Activated T-cell treated with anti-CD3 and anti-CD28 coated beads, Interleukin-2, amount 50 U/mL, for 72 hours (primary cell): ENCODE measurements at places on chromosomes 11 and 22.

DNA sequence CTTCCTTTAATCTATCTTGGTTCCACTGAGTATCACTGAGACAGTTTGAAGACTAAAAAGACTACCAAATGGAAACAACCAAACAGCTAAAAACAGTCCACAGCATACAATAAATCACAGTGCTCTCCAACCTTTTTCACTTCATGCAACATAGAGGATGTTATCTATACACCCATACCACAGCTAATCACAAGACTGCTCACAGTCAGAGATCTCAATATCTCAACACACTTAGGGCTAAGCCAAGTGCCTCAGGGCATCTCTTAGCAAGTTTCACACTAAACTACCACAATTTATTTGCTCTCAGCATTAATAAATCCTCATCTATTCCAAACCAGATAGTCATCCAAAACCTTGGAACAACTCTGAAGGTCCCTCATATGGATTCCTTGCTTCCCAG lies 129.4 kb downstream of the SBF2 start:
- DNase-seq: no peak

DNA sequence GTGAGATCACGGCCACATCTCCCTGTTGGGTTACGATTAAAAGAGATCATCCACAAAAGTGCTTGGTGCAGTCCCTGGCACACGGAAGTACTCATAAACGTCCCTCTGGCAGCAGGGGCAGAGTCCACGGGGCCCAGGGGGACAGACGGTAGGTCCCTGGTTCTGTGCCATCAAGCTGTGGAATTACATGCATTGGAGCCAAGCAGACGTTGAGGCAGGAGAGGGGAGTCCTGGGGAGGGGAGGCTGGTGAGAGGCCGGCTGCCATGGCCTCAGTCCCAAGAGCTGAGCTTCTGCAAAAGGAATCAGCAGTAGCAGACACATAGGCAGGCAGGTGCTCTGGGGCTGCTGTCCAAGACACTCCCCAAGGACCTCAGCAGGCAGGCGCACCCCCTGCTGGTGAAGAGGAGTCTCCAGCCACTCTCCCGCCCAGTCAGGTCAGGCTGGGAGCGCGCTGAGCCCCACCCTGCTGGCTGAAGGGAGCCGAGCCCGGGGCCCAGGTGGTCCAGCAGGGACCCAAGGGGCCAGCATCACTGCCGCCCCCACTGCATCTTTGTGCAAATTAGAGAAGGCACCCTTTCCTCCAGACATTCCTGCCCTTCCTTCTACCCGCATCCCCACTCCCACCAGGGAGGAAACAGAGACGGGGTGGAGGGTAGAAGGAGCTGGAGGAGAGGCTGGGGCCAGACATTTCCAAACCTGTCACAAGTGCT lies 7.6 kb upstream of the KCTD17 start:
- DNase-seq: peak; percentile 62

DNA sequence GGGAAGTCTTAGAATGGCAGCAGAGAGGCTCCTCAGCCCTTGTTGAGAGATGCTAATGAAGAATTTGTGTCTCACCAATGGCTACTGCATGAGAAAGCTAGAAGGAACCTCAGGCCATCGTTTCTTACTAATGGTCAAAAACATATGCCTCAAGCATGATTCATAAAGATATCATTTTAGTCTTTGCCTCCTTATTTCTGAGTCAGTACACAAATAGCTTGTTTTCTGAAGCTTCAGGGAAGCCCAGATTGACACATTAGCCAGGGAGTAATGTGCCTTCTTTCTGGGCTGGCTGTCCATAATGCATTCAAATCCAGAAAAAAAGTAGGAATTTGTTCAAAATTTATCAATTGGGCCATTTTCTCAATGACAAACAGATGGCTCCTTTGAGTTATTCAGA lies 169.4 kb upstream of the ZBED5 start:
- no peak for DNase-seq

- DNase-seq: peak; percentile 91
Observed at GRCh38 chr11:86214710-86215109, 29.8 kb upstream of the EED start.

DNA sequence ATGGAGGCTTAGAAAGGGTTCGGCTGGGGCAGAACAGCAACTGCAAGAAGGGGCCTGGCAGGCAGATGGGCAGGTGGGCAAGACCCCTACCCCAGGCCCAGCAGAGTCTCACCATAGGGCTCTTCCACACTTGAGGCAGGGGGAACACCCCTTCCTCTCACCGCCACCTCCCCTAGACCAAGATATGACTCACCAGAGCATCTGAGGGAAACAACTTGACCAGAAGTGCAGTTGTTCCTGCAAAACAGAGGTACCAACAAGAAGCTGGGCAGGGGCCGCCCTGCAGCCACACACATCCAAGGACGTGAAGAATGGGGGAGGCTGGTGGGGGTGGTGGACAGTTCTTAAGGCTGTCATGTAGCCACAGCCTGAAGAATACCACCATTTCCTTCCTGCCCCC lies 10.9 kb downstream of the TMPRSS5 start:
- no peak for DNase-seq

DNA sequence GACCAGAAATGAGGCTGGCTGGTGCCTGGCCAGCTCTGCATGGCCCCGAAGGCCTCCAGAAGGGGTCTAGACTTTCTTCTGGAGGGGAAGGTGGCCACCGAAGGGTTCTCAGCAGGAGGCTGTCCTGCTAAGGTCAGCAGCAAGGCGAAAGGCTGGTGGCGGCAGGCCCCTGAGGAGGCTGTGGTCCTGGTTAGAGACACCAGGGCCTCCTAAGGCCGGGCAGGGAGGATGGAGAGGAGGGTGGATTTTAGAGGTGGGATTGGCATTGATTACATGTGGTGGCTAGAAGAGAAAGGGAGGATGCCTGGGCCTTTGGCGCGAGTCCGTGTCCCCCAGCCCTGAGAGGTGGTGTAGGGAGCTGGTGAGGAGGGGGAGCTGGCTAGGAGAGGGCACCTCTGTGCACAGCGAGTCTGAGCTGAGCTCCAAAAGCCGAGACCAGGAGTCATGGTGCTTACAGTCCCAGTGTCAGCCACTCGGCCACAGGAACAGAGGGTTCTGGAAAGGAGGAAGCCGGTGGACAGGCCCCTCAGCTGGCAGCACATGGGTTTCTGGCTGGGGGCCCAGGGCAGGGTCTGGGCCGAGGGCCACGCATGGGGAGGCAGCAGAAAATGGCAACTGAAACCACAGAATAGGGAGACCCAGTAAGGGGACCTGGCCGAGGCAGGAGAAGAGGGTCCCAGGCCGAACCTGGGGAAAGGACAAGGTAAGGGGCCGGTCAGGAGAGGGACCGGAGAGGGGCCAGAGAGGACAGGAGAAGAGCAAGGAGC lies 2.5 kb downstream of the FERMT3 start:
- no peak for DNase-seq

DNA sequence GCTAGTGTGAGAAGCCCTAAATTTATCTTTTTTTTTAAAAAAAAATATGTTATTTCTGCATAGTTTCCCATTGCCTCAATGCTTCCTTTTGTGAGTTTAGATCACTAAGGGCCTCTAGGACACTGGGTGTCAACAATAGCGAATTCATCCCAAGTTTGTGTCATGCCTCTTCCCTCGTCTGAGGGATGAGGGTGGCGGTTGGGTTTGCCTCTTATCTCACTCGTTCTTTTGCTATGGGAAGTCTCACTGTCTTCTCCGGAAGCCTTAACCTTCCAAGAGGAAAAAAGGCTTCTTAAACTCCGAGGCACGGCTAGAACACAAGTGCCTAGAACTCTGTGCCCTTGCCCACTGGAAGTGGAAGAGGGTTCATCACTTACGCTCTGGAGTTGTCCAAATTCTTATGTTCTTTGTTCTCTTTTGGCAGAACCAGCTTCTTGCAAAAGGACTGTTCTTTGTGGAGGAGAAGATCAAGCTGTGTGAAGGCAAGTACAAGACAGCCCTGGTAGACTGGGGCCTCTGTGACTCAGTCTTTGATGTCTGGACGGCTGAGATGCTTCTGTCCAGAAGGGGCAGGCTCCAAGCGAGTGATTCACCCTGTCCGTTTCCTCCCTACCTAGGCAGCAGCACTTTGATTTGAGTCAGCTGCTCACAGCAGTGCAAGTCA lies 78.5 kb downstream of the TRAF6 start:
- peak; percentile 67 for DNase-seq

DNA sequence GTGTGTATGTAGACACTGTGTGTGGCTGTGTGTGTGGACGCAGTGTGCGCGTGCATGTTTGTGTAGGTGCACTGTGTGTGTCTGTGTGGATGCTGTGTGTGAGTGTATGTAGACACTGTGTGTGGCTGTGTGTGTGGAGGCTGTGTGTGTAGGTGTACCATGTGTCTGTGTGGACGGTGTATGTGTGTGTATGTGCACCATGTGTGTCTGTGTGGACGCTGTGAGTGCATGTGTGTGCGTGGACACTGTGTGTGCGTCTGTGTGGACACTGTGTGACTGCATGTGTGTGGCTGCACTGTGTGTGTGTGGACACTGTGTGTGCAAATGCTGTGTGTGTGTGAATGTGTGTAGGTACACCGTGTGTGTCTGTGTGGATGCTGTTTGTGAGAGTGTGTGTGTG lies 10.3 kb downstream of the TRPM5 start:
- DNase-seq: no peak

GRCh38 chr11:110712659-110713448 lies 617 bp upstream of the ARHGAP20 start:
- DNase-seq: peak; percentile 1

- no peak for DNase-seq
Observed at GRCh38 chr22:50015451-50016307, 3.1 kb upstream of the IL17REL start.

- DNase-seq: no peak
Observed at GRCh38 chr22:42256220-42256619, 14.2 kb downstream of the TCF20 start.

- no peak for DNase-seq
Observed at GRCh38 chr22:47176573-47177333, 414.3 kb downstream of the TBC1D22A start.
